ENCODE measurements at places on chromosomes 7 and 10. TPM values are rescaled to one million over a fixed set of nuclear protein-coding genes. Genes with fewer than 3 reads are reported as not detected.

DNA sequence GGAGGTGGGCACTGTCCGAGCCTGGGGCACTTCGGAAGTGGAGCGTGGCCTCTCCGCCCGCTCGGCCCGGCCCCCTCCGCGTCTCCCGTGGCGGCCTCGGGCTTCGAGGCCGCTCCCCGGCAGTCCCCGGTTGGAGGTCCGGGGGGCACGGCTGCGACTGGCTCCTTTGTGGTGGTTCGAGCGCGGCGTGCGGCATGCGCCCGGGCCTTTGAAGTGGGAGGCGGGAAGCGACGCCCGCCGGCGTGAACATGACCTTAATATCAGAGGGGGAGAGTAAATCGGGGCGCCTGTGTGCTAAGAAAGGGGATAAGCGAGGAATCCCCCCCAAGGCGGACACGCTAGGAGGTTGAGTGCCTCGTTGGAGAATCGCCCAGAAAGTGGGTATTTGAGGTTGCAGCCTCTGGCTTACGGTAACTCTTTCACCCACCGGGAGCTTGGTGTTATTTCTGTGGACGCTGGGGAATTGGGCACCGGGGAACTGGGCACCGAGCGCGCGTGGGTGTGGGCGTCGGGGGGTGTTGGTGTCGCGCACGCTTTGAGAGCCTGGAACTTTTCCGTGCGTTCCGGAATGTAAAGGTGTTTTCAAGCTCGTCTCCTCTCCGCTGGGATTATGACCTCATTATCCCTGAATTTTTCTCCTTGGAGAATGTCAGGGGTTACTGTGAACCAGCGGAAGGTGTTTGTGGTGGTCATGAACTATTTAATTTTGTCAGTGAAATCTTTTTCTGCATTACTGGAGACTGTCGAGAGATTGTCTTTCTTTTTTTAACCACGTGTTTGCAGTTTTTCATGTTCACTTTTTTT, 660 bp downstream of the SUV39H2 start:
- DNase-seq = peak; percentile 61

DNA sequence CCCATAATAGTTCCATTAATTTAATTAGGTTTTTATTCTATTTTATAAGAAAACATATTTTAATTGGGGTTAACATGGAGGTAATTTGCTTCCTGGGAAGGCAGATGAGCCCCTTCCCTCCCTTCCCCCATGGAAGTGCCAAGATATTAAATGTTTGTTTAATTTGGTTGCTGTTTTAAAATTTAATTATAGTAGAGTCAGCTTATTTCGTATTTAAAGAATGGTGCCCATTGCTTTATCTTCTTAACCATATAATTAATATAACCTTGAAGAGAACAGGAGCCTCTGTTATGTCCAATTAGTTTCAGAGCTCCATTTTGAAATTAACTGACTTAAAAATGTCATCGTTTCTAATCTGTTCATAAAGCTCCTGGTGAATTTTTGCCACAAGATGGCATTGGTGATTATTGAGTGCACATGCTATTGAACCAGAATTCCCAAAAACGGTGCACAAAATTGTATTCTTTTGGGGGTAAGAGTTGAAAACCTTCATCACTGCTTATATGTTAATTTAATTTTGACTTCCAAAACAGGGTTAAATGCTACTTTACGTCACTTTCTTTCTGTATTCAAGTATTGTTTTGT, 26.0 kb downstream of the KLHDC10 start:
- no peak for DNase-seq

Gene RUFY2
- 52.3 TPM for total RNA-seq

DNA sequence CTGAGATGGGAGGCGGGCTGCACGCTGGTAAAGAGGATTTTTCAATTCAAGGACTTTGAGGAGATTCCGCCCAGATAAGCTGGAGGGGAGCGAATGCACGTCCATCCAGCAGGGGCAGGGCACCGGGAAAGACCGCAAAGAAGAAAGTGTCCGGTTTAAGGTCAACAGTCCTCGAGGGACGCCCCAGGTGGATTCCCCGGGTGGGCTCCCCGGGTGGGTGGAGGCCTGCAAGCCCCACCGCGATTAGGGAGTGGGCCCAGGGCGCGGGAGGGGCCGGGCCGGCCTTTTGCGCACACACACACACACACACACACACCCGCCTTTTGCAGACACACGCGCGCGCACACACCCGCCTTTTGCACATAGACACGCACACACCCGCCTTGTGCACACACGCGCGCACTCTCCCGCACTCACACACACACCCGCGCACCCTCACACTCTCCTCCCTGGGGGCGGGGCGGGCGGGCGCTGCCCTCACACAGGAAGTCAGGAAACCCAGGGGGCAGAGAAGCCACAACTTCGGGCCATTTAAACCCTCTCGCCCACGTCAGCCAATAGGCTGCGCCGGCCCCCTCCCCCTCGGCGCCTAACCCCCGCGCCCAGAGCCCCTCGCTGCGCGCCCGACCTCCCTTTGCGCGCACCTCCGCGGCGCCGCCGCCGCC, 615 bp downstream of the ARHGAP12 start:
- DNase-seq = peak; percentile 78

Gene KDM7A
- 24.4 TPM for total RNA-seq

All from sciatic nerve (tissue), 2 donors.